ENCODE measurements at places on chromosomes 3 and 15.
A peak's percentile ranks its signal among the peaks of the same experiment; 100 is the strongest.

GRCh38 chr3:53161820-53162671, 1.0 kb downstream of the PRKCD start:
- peaks cover 26% of the 10 kb centered on the region for H3K4me1 ChIP-seq
- H3K27ac ChIP-seq, result peak overlapping the region; percentile 87
- peak overlapping the region; percentile 87 for H3K4me3 ChIP-seq
- peak; percentile 67 for DNase-seq
- H3K36me3 ChIP-seq, result no peaks in the 10 kb centered on the region

DNA sequence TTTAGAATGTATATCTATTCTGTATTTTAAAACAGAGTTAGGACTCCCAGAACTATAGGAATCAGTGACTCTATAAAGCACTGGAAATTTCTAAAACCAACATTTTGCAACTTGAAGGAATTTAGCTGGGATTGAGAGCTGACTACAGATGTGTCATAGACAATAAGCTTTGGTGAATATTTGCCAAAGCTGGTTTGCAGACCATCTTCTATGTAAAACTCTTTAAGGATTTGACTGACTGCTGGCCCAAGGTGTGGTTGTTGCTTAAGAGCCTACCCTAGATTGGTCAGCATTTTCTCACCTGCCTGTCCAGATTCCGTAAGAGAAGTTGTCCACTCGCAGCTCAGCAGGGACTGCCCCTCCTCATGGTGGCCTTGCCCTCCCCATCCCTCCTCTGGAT, 73.2 kb upstream of the GK5 start:
- H3K36me3 ChIP-seq, result peaks cover 25% of the 10 kb centered on the region
- no peak overlapping the region for H3K27ac ChIP-seq
- no peaks in the 10 kb centered on the region for H3K4me1 ChIP-seq
- no peaks in the 10 kb centered on the region for H3K27me3 ChIP-seq

DNA sequence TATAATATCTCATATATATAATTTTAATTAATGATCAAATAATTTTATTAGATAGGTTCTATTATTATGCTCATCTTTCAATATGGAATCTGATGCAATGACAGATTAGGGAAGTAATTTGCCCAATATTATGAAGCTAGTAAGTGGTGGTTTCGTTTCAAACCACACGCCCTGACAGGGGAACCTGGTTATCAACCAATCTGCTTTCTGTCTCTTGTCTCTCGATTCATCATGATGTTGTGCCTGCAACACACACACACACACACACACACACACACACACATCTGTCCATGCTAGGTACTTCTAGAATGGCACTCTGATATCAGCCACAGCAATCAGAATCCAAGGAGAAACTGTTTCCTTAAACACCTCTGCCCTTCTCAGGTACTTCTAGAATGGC, 128.4 kb downstream of the ZBBX start:
- H3K27ac ChIP-seq, result no peak overlapping the region
- no peaks in the 10 kb centered on the region for H3K27me3 ChIP-seq
- H3K36me3 ChIP-seq, result no peaks in the 10 kb centered on the region
- DNase-seq, result no peak
- no peak overlapping the region for H3K4me3 ChIP-seq

GRCh38 chr15:43939070-43939469, 112.3 kb downstream of the WDR76 start:
- no peaks in the 10 kb centered on the region for H3K36me3 ChIP-seq
- H3K27ac ChIP-seq, result no peak overlapping the region
- no peak overlapping the region for H3K4me3 ChIP-seq
- DNase-seq, result no peak
- peaks cover 16% of the 10 kb centered on the region for H3K27me3 ChIP-seq
- no peaks in the 10 kb centered on the region for H3K4me1 ChIP-seq

DNA sequence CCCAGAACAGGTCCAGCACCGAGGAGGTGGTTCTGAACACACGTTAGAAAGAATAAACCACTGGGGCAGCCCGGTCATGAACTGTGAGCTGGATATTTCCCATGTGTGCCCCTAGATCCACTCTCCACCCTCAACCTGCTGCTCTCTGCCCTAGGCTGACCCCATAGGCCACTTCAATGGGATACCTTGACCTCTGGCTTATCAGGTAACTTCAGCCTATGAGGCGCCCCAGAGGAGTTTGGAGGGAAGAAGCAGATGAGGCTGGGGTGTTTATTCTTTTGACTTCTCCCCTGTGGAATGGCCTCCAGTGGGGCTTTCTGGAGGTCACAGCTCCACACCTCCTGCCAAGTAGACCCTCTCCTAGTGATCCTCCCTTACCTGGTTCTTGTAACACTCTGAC, 47.7 kb upstream of the SLC7A14 start:
- no peak overlapping the region for H3K27ac ChIP-seq
- no peak for DNase-seq
- no peak overlapping the region for H3K4me3 ChIP-seq
- H3K36me3 ChIP-seq, result no peaks in the 10 kb centered on the region
- H3K4me1 ChIP-seq, result peaks cover 3% of the 10 kb centered on the region
- H3K27me3 ChIP-seq, result peaks cover 37% of the 10 kb centered on the region

DNA sequence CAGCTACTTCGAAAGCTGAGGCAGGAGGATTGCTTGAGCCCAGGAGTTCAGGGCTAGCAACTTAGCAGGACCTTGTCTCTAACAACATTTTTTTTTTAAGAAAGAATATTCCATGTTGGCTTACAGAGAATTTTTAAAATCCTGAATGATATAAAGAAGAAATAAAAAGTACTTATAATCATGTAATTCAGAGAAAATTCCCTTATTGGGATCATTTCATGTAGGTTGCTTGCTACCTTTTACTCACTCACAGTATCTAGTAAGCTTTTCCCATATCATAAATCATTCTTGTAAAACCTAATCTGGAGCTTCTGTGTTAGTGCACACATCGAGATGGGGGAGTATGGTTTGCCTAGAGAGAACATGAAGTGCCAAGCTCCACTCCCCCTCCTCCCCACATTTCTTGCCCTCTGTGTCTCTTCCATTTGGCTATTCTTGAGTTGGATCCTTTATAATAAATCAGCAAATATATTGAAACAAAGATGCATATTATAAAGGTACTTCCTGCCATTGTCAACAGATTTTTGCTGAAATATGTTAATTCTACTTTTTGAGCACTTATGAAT, 13.6 kb downstream of the TF start:
- no peak overlapping the region for H3K27ac ChIP-seq
- no peaks in the 10 kb centered on the region for H3K36me3 ChIP-seq
- no peaks in the 10 kb centered on the region for H3K4me1 ChIP-seq

DNA sequence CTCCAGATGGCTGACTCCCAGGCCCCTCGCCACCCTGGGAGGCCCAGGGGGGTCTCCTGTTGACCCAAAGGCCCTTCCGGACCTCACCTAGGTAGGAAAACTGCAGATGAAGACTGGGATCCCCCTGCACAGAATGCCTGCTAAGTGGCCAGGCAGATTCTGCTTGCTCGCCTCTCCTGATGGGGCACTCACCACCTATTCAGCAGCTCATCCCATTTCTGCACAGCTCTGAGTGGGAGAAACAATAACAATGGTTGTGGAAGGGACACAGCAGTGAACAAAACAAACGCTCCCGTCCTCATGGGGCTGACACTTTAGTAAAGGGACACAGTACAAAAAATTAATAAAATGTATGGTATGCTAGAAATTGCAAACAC, 24.9 kb upstream of the FGD5 start:
- no peak overlapping the region for H3K27ac ChIP-seq
- H3K27me3 ChIP-seq, result peaks cover 19% of the 10 kb centered on the region
- no peaks in the 10 kb centered on the region for H3K36me3 ChIP-seq
- DNase-seq, result no peak

DNA sequence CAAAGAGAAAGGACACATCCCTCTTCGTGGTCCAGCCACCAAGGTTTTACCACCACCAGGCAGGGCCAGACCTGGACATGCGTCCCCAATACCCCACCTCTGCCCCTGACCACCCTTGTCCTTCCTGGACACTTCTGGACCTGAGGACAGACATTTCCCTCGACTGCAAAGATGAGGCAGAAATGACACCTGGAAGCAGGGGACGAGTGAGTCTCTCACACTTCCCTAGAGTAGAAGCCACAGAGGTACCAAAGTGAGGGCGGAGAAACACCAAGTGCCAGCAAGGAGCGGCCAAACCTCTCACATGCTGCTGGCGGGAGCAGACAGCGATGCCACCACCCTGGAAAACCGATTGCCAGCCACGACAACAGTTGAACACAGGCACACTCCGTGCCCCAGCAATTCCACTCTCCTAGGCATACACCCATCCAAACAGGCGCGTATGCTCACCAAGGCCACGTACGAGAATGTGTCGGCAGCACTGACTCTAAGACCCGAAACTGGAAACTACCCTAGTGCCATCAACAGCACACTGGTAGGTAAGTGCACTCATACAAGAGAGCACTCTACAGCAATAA, 207.0 kb upstream of the NSMCE3 start:
- no peaks in the 10 kb centered on the region for H3K36me3 ChIP-seq
- no peak for DNase-seq
- H3K27ac ChIP-seq, result no peak overlapping the region
- no peak overlapping the region for H3K4me3 ChIP-seq
- H3K27me3 ChIP-seq, result peaks cover 8% of the 10 kb centered on the region

GRCh38 chr3:168066882-168067281, 28.8 kb downstream of the GOLIM4 start:
- H3K27ac ChIP-seq, result no peak overlapping the region
- H3K4me3 ChIP-seq, result no peak overlapping the region
- no peaks in the 10 kb centered on the region for H3K36me3 ChIP-seq
- H3K27me3 ChIP-seq, result no peaks in the 10 kb centered on the region
- no peak for DNase-seq
- peaks cover 14% of the 10 kb centered on the region for H3K4me1 ChIP-seq

- DNase-seq, result no peak
- H3K4me1 ChIP-seq, result no peaks in the 10 kb centered on the region
- no peak overlapping the region for H3K27ac ChIP-seq
- no peaks in the 10 kb centered on the region for H3K27me3 ChIP-seq
- no peaks in the 10 kb centered on the region for H3K36me3 ChIP-seq
Measured at GRCh38 chr3:97350971-97351370, 413.6 kb upstream of the ARL6 start.

- H3K27ac ChIP-seq, result no peak overlapping the region
- DNase-seq, result no peak
- no peaks in the 10 kb centered on the region for H3K27me3 ChIP-seq
- no peak overlapping the region for H3K4me3 ChIP-seq
- H3K4me1 ChIP-seq, result no peaks in the 10 kb centered on the region
Measured at GRCh38 chr3:163879172-163879571, 1199.1 kb downstream of the SI start.

GRCh38 chr3:72453706-72454105, 394.5 kb downstream of the SHQ1 start:
- no peak overlapping the region for H3K4me3 ChIP-seq
- no peak overlapping the region for H3K27ac ChIP-seq
- H3K36me3 ChIP-seq, result no peaks in the 10 kb centered on the region
- DNase-seq, result no peak

GRCh38 chr3:141546586-141546985, 59.8 kb downstream of the RASA2 start:
- DNase-seq, result no peak
- no peak overlapping the region for H3K4me3 ChIP-seq
- H3K36me3 ChIP-seq, result peaks cover 91% of the 10 kb centered on the region
- H3K27ac ChIP-seq, result no peak overlapping the region
- no peaks in the 10 kb centered on the region for H3K27me3 ChIP-seq

- H3K27ac ChIP-seq, result no peak overlapping the region
- no peak overlapping the region for H3K4me3 ChIP-seq
- DNase-seq, result no peak
- H3K4me1 ChIP-seq, result peaks cover 42% of the 10 kb centered on the region
- no peaks in the 10 kb centered on the region for H3K36me3 ChIP-seq
- H3K27me3 ChIP-seq, result no peaks in the 10 kb centered on the region
Measured at GRCh38 chr15:64006642-64007041, 39.6 kb downstream of the DAPK2 start.

GRCh38 chr15:32843219-32843815, 125.5 kb downstream of the GREM1 start:
- no peak overlapping the region for H3K4me3 ChIP-seq
- DNase-seq, result no peak
- H3K4me1 ChIP-seq, result no peaks in the 10 kb centered on the region
- H3K27ac ChIP-seq, result no peak overlapping the region
- peaks cover 6% of the 10 kb centered on the region for H3K36me3 ChIP-seq
